ENCODE measurements at places on chromosomes 2 and 18.

DNA sequence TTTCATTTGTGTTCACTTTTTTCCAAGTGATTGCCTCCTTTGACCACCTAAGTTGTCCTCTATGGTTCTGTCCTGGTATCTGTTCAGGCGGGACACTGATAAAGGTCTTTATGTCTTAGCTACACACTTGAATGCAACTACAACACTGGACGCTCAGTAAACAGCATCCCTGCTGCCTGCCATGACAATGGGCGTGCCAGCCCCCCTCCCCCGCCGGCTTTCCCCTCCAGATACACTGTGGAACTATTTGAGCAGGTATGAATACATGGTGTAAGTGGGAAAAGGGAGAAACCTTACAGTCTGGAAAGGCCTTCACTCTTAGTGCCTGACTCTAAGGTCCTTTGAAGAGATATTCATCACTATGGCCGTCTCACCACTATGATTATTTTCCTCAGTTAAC lies 5.7 kb downstream of the AGBL5 start:
- DNase-seq = no peak

- DNase-seq = no peak
These were observed 99.5 kb downstream of the GALNT13 start for GRCh38 chr2:153971250-153971649.

DNA sequence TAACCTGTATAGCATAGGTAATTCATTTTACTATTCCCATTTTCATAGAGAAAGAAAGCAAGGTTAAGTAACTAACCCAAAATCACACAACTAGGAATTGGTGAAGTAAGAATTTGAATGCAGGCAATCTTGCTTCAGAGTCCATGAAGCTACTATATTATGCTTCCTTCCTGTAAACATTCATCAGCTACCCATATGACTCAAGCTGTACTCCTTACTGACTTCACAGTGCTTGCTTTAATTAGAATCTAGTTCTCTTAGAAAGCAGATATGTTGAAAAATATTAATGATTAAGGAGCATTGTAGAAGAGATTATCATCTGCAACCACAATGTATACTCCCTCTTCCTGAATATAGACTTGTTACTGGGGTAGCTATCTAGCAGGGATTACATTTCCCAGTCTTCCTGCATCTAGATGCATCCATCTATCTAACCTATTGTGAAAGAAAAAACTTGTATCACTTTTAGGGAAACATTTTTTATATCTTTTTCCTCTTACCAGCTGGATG lies 961.6 kb upstream of the CHAC2 start:
- no peak for DNase-seq

DNA sequence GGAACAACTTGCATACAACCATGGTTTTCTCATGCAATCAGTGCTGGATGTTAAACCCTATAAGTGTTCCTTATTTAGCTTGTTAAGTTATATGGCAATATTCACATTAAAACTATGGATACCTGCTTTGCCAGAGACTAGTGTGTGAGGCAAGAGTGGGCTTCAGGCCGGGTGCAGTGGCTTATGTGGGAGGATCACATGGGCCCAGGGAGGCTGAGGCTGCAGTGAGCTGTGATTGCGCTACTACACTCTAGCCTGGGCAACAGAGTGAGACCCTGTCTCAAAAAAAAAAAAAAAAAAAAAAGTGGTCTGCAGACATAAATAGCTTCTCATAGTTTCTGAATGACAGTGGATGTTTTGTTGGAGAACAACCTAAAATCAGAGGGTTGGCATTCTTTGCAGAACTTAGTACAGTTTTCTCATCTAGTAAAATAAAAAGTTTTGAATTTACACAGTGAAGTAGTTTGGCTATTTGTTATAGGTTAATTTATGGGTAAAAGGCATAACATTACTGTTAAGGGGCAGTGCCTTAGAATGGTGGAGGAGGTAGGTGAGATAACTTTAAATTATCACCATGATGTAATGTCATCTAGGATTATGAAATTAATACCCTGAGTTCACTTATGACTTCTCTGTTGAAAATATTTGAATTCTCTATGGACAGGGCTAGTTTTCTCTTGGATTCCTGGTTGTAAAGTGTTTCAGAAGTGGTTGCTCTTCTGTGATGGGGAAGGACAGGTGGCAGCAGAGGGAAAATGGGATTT lies 5.3 kb downstream of the CERS6 start:
- DNase-seq = no peak

DNA sequence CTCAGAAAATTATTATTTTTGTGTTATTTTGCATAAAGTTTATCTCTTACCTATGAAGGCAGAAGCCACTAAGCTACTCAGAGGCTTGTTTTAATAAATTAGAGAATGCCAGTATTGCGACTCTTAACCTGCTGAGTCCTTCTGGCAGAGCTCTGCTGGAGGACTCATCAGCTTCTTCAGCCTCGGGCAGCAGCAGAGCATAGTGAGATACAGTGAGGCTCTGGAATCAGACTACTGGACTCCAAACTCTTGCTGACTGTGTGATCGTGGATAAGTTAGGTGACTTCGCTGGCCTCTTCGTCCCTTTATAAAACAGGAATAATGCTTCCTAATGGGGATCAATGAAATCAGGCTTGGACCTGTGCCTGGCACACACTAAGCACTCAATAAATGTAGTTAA lies 1.7 kb downstream of the PTRHD1 start:
- no peak for DNase-seq

- DNase-seq = no peak
These were observed 108.5 kb downstream of the VWC2L start for GRCh38 chr2:214519258-214519818.

- no peak for DNase-seq
These were observed 416.0 kb upstream of the NETO1 start for GRCh38 chr18:73283788-73284187.

- no peak for DNase-seq
These were observed 45.1 kb upstream of the FAM98A start for GRCh38 chr2:33644215-33644614.

GRCh38 chr18:1906421-1906820 lies 664.9 kb downstream of the METTL4 start:
- no peak for DNase-seq

DNA sequence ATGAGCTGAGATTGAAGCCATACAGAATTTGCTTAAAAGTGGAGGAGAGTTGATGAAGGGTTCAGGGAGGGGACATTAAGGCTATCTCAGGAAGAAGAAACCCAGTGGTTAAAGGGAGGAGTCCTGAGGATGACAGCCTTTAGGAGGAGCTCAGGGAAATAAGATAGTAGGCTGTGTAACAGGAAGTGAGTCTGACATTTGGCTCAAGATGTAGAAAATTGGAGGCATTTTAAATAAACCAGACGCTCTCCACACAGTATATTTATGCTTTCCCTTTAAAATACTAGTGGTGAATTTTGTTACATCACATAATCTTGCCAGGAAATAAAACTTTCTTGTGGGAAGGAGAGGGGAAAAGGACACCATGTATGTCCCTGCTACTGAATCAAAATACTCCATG lies 11.6 kb downstream of the KCNH7 start:
- DNase-seq = no peak

DNA sequence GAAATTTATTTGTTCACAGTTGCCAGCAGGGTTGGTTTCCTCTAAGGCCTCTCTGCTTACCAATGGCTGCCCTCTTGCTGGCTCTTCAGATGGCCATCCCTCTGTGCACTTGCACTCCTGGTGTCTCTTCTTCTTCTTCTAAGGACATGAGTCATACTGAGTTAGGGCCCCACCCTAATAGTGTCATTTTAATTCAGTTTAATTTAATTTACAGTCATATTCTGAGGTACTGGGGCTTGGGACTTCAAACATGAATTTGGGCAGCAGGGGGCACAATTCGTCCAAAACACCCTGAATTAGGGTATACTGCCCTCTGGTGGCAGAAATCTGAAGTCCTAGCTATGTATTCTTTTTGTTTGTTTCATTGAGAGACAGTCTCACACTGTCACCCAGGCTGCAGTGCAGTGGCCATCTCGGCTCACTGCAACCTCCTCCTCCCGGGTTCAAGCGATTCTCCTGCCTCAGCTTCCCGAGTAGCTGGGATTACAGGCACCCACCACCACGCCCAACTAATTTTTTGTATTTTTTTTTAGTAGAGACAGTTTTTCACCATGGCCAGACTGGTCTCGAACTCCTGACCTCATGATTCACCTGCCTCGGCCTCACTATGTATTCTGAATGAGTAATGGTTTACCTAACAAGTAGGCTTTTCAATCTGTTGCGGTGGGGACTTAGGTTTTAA lies 19.8 kb downstream of the SLC4A1AP start:
- DNase-seq = peak; percentile 95

DNA sequence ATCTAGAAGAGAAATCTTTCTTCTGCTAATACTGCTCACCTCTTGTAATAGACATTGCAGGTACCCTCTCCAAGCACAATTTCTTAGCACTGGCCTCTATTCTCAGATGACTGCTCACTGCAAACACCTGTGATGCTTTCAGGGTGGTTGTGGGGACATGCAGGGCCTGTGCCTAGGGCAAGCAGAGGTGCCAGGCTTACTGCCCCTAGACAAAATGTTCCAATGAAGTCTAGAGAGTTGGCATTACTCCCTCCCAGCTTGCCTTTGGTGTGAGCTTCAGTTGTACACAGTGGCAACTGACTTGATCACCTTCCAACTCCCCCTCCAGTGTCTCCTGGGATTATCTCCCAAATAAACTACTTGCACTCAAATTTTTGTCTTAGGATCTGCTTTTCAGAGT lies 12.9 kb upstream of the TXNDC2 start:
- no peak for DNase-seq

GRCh38 chr2:85649201-85650190 lies 18.5 kb downstream of the SFTPB start:
- DNase-seq = no peak

DNA sequence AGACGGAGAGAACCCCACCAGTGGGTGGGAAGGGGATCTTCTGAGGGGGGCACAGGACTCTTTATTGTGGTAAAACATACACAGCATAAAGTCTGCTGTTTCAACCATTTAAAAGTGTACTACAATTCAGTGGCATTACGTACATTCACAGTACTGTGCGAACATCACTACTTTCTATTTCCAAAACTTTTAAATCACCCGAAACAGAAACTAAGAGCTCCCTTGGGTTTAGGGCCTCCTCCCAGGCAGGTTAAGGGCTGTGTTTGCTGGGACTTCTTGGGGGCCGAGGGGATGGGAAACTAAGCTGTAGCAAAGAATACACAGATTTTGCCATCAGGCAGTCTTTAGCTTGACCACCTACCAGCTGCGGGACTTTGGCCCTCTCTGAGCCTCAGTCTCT lies 242.0 kb downstream of the HAUS1 start:
- DNase-seq = no peak

DNA sequence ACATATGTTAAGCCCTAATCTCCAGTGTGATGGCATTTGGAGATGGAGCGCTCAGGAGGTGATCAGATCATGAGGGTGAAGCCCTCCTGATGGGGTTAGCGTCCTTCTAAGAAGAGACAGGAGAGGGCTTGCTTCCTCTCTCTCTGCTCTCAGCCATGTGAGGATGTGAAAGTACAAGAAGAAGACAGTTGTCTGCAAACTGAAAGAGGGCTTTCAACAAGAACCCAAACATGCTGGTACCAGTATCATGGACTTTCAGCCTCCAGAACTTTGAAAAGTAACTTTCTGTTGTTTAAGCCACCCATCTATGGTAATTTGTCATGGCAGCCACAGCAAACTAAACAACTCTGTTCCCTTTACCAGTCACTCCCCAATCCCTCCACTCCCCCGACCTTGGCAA lies 47.4 kb downstream of the CACNB4 start:
- DNase-seq = no peak

GRCh38 chr2:27805180-27805579 lies 33.7 kb downstream of the MRPL33 start:
- DNase-seq = no peak

DNA sequence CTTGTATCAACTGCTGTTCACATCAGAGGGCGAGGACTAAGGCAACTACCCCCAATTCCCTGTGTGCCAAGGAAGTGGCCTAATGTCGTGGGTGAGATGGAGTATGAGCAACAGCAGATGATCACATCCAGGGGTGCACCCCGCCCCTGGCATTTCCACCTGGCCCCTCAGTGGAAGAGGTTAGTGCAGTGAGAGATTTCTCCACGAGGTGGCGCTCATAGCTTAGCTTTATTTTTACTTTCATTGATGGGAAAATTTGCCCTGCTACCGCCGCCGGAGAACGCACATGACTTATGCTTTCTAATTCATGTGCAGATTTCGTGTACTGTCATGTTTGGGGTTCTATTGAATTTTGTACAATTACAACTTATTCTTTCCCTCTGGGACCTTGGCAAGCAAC lies 470.6 kb upstream of the MEX3C start:
- peak; percentile 70 for DNase-seq

DNA sequence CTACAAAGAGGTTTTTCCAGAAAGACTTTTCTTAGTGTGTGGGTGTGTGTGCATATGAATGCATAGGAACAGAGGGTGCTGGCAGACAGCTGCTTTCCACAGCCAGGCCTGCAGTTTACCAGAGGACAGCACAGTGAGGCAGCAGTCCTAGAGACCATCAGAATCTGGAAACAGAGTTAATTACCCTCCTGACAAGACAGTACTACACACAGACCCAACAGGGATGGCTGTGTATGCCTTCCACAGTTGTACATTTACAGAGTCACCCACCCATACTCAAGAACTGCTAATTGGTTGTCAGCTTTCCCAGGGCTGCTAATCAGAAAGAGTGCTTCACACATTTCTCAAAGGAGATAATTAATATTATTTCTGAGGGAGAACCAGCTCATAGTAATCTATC lies 104.7 kb downstream of the FEZ2 start:
- no peak for DNase-seq

- DNase-seq = no peak
These were observed 21.9 kb upstream of the MTERF4 start for GRCh38 chr2:241123816-241124536.

GRCh38 chr18:79395308-79395640 lies 456 bp upstream of the NFATC1 start:
- DNase-seq = no peak

- DNase-seq = no peak
These were observed 178.5 kb downstream of the HDAC4 start for GRCh38 chr2:239222312-239222660.

GRCh38 chr2:221571551-221572218 lies 419 bp downstream of the EPHA4 start:
- DNase-seq = peak; percentile 27

- no peak for DNase-seq
These were observed 38.4 kb upstream of the NXPH2 start for GRCh38 chr2:138818556-138818955.

GRCh38 chr2:36775261-36775660 lies 78.8 kb downstream of the VIT start:
- DNase-seq = no peak

DNA sequence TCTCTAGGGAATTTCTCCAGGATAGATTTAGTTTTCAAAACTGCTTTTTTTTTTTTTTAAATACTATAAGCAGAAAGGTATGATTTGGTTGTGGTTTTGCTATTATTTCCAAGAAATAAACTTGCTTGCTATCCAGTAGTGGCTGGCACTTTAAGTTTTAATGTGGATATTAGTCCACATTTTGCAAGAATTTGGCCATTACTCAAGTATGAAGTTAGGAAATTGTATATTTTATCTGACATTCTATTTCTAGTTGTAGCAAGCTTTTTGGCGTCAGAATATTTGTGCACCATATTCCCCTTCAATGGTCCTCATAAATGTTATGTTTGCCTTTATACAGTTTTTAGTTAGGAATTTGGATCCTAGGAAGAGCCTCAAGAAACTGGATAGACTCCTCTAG lies 226.3 kb downstream of the ZNF521 start:
- DNase-seq = no peak

GRCh38 chr2:219803294-219803693 lies 175.9 kb downstream of the SLC4A3 start:
- DNase-seq = no peak
